ENCODE measurements at places on chromosomes 7 and 10.

DNA sequence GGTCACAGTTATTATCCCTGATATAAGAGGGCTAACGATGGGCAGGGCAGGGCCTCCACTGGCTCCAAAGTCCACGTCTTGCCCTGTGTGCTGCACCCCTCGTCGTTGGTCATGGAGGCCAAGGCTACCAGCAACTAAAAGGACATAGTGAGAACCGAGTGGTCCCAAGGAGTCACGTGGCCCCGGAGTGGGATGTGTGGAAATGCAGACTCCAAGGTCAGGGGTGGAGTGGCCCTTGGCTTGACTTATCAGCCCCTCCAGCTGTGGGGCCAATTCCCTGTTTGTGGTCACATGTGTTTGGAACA, 30.7 kb downstream of the BTBD16 start:
- DNase-seq = no peak

GRCh38 chr10:112214298-112214926, 30.8 kb upstream of the GPAM start:
- DNase-seq = no peak

DNA sequence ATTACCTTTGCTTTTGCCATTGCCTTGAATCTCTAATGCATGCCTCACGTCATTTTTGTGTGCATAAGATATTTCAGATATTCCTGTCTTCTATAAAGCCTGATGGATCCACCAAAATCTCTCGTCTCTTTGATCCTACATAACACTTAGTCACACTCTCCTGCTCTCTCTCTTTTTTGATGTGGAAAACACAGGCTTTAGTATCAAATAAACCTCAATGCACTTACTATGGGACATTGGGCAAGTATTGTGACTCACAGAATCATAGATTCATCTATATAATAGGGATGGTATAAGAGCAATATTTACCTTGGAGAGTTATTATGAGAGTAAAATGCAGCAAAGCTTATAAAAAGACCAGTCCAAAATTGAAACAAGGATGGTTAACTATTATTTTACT, 39.1 kb downstream of the DKK1 start:
- DNase-seq = no peak

GRCh38 chr10:69470463-69471384, 19.5 kb downstream of the TSPAN15 start:
- no peak for DNase-seq

DNA sequence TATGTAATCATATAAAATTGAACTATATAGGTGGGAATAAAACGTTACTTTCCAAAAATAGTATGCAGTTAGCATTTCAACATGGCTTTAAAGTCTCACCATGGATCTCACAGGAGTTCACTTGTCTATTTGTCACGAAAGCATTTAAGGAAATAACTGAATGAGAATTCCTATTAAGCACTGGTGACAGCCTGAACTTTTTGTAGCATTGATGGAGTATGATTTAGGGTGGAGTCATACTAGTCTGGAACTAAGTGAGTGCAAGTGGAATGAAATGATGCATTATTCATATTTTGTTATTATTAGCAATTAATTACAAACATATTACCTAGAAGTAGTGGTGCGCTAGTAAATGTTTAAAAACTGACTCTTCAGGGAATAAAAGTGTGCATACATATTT, 26.0 kb upstream of the HIBADH start:
- no peak for DNase-seq

DNA sequence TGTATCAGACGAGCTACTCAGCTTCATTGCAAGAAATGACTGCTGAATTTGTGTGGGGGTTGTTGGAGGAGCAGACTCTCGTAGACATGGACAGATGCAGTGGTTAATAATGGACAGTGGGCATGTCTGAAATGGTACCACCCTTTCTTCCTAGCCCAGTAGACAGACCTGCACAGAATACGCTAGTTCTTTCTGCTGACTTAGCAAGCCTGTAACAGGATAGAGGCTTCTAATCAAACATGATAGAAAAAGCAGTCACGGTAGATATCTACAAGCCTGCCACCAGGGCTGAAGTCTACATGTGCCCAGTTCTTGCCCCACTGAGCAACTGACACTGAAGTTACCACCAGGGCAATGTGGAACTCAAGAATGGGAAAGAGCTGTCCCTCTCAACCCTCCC, 188.0 kb downstream of the FANK1 start:
- DNase-seq = no peak

DNA sequence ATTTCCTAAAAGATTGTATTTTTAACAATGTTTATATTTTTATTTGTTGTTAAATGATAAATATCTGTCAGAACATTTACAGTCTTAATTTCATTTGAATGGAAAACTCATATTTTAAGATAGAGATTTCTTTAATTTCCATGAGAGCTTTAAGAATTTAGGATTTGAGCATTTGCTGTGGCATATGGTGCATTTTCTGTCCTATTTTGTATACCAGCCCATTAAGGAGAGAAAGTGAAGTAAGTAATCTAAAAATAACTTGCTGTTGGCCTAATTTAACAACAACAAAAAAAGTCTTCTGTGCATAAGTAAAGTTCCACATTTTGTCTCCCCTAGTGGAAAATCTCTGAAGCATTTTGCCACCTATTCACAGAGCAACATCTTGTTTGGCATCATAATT, 190.9 kb upstream of the PPP1R3A start:
- DNase-seq = no peak

GRCh38 chr10:104331208-104331838, 6.9 kb downstream of the ITPRIP start:
- DNase-seq = peak; percentile 7

DNA sequence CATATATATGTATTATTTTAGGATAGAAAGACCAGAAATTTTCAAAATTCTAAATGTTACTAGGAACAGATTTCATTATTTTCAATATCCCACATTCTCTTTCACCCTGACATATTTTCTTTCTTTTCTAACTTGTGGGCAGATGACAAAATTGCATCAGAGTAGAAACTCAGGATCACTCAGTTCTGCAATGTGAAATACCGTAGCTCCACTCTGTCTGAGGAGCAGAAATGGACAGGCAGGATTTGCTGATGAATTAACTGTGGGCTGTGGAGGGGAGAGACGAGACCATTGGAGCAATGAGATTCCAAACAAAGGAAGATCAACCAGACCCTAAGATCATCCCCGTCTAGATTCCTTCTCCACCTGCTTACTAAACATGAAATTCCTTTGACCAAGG, 37.0 kb upstream of the SVOPL start:
- DNase-seq = no peak

GRCh38 chr7:144063710-144064109, 5.9 kb upstream of the OR2A25 start:
- no peak for DNase-seq

- no peak for DNase-seq
These were observed 69.3 kb upstream of the PRR15 start for GRCh38 chr7:29494350-29494749.

- no peak for DNase-seq
These were observed 15.3 kb downstream of the HNRNPA2B1 start for GRCh38 chr7:26185131-26185843.

DNA sequence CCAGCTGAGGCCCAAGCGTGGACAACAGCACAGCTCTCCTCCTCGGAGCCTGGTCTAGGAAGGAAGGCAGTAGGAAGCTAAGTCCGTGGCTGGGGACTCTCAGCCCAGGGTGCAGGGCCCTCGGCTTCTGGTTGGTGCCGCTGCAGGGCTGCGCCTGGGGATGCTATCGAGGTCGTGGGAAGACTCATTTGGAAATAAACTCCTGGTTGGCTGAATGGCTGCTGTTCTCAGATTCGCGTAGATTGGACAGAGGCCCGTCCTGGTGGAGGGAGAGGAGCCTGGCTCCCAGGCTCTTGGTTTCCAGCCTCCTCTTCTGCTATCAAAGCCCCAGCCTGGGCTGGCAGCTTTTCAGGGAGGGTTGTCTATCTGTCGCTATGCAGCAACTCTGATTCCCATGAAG, 152.6 kb upstream of the FZD8 start:
- DNase-seq = no peak

GRCh38 chr7:50592940-50593339, 27.7 kb upstream of the DDC start:
- DNase-seq = no peak

GRCh38 chr7:133436014-133436428, 183.1 kb downstream of the EXOC4 start:
- no peak for DNase-seq

- DNase-seq = no peak
These were observed 96.9 kb downstream of the NT5C2 start for GRCh38 chr10:103096130-103096529.

DNA sequence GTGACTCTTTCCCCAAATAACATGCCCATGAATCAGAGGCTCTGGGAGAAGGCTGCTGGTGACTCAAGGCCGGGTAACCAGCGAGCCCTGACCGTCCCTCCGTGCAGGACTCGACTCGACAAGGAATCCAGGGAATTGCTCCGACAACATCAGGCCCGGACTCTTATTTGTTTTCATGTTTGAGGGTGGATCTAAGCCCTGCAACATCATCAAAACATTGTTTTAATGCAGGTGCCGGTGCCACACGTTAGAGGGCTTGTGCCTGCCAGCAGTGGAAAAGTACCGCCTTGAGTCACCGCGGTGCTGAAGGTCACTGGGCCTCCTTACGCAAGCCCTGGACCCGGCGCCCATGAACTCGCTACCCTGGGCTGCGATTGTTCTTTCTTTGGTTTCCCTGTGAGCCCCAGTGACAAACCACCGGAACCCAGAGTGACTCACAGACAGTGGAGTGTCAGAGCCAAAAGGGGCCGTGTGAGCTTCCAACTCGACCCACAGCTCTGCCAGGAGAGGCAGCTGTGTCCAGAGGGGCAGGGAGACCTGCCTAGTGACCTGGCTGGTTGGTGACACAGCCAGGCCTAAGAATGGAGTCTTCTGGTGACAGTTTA, 139.4 kb upstream of the SHH start:
- DNase-seq = peak; percentile 96

- no peak for DNase-seq
These were observed 142.8 kb upstream of the CALCR start for GRCh38 chr7:93717217-93717900.

DNA sequence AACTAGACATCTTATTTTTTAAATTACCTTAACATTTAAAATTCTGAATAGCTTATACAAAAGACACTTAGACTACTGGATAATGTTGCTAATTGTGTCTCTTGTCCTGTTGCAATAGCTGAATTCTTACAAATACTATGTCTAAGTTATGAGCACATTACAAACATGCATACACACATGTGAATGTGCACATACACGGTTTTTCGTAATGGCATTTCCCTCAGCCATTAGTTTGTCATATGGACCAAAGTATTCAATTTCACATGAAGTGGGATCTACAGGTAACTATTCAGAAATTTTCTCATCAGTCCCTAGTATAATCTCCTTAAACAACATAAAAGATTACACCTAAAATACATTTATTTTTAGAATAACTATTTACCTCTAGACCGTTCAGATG, 178.6 kb upstream of the BET1 start:
- DNase-seq = no peak

DNA sequence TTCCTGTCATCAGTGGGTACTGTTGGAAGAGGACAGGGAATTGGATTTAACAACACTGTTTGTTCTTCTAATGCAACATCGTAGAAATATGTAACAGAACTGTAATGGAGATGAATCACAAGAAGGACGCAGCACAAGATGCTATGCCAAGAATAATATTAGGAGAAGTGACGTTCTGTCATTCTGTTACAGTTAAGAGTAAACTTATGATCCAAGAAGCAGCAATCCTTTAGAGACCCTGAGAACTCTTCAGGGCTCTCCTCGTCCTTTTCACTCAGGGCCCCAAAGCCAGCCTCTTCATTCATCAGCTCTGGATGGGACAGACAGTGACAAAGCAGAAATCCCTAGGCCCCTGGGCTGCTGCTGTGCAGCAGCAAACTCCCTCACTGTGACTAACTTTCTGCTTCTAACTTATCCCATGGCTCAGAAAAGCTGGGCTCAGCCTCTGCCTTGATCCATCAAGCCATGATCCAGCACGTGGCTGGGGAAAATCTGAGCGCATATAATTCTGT, 8.7 kb upstream of the IL6 start:
- DNase-seq = peak; percentile 38

DNA sequence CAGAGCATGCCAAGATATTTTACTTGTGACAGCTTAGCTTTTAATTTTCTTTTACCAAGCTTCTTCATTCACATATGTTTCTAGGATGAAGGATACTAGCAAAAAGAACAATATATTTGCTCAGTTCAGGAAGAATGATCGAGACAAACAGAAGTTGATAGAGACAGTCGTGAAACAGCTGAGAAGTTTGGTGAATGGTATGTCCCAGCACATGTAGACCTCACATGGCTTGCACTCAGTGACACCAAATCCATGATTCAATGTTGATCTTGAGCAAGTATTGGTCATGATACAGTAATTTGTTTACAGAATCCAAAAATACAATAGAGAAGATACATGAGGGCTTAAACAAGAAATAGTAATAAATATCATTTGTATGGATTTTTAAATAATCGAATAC, 2.5 kb upstream of the CYP26C1 start:
- no peak for DNase-seq

DNA sequence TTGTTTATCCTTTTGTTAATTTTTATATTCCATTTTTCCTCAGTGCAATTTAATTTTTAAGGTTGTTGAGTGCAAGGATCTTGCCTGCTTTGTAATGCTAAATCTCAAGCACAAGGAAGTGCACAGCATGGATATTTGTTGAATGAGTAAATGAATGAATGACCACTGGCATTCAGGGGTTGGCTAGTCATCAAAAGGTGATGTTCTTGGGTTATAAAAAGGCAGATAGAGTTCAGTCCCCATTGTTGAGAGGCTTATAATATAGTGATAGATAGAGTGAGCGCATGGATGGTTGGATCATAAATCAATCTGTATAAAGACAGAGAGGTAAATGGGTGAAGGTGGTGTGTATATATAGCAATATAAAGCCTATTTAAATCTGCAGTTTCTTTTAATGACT, 193.2 kb upstream of the KLF6 start:
- DNase-seq = peak; percentile 1

DNA sequence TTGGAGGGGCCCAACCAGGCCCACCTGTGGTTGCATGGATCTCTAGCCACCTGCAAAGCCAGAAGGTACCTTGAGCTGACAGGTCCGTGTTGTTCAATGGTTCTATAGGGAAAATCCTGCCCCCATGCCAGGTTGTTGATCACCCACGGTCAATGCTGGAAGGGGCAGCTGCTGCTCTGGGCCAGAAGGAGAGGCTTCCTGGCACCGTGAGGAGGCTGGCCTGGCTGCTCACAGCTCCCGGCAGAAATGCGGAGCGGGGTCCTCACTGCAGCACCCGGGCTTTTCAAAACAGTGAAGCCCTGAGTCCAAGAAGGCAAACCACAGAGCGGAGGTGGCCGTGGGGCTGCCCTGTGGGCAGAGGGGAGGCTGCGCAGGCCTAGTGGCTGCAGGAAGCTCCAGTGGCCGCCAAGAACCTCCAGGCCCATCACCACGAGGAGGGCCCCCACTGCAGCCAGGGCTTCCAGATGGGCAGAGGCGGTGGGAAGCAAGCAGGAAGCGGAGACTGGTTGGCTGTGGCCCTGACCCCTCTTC, 25.0 kb upstream of the GPR146 start:
- no peak for DNase-seq

DNA sequence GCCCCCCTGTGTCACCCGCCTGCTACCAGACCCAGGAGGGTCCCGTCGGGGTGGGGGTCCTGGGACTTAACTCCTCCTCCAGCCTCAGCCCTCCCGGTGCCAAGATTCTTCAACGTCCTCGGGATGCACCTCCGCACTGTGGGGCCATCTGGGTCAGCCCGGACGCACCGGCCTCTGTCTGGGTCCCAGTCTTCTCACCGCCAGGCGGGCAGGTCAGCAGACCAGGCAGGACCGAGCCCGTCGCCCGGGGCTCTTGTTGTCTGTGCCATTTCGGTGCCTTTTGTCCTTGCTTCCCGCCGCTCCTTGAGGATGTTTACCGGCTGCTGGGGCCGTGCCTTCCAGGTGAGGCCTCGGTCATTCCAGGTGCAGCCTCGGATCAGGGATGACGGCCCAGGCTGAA, 32.1 kb upstream of the PSMG3 start:
- DNase-seq = no peak

GRCh38 chr7:110827287-110827855, 263.6 kb upstream of the LRRN3 start:
- DNase-seq = no peak
